ENCODE measurements at places on chromosomes 16 and 17.

DNA sequence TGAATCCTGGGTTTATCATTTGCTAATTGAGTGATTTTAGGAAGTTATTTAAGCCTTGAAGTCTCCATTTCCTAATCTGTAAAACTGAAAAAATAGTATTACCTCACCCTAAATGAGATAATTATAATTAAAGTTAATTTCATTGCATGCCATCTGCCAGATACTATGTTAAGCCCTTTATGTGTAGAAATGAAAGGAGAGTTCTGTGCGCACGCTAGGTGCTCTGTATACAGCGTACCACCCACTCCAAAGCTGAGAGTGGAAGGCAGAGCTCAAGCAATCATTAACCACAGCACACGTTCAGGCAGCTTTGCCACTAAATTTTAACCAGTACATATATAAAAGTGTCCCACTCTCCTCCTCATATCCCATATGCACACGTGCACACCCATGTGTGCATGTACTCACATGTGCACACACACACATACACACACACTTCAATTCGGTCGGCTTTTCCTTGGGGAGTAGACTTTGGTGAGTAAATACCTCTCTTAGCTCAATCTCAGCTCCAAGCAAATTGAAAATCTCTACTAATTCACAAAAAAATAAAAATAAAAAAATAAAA, 204.8 kb downstream of the GRIN2A start:
- no peak for DNase-seq

DNA sequence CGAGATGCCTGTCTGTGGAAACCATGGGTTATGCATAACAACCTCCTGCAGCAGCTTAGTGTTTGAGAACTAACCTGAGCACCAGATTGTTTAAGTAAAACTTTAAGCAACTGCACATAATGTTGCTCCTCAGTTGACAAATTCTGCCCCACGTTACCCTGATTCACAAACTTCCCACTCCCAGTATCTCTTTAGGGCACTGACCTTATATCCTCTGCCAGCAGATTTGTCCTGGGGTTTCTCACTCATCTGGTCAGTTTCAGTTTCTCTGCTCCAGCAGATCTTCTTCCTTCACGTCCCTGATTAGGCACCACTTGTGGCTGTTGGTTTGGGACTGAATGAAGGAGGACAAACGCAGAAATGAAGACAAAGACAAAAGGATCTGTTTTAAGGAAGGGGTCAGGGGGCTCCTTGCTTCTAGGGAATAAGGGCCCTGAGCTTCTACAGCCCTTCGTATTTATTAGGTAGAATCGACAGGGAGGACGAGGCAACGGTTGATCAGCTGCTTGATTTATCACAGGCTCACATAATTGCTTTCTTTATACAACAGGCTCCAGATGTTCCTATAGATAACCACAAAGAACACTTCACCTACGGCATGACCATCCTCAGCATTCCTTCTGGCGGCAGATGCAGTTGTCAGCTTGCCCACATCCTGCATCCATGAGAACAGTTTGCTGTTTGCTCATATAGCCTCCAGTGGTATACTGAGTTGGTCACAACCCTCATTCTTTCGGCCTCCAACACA, 13.5 kb upstream of the ZNF689 start:
- no peak for DNase-seq

DNA sequence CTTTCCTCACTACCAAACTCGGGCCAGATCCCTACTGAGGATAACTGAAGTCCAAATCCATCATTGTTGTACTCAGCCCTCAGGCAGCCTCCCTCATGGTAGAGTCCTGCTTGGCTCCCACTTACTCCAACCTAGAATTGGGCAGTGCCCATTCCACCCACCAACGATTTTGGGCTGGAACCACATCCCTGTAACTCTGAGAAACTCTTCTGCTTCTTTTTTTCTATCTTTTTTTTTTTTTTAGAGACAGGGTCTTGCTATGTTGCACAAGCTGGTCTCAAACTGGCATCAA, 1.2 kb downstream of the PRR14 start:
- no peak for DNase-seq

- DNase-seq: no peak
These were observed 503 bp upstream of the TBX4 start for GRCh38 chr17:61451538-61452300.

DNA sequence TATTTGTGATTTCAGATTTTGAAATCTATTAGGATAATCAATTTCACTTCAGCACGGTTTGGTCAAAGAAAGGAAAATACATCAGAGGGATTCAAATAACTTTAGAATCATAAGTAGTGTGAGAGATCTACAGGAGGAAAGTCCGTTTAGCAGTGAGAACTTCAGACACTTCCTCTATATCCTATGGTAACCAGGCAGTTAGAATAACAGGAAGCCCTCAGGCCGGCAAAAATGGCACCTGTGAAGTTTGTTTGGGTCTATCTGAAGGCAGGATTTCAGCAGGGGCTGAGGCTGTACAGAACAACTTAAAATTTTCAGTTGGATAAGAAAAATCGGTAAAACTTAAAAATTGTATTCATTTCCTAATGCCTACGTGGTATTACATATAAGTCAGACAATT, 24.9 kb downstream of the KCNJ16 start:
- DNase-seq: no peak

Measured in CD8-positive, alpha-beta memory T cell (primary cell).